ENCODE measurements at places on chromosomes 1 and 21.

- peak; percentile 83 for DNase-seq
Measured at GRCh38 chr21:32604464-32604863, 7.7 kb downstream of the CFAP298 start.

- peak; percentile 83 for DNase-seq
Measured at GRCh38 chr1:20485527-20486456, at the start of gene CAMK2N1. TSS of gene CAMK2N1 (minus strand) at chr1:20486210. CDS start at chr1:20485379, 831 bp downstream.

DNA sequence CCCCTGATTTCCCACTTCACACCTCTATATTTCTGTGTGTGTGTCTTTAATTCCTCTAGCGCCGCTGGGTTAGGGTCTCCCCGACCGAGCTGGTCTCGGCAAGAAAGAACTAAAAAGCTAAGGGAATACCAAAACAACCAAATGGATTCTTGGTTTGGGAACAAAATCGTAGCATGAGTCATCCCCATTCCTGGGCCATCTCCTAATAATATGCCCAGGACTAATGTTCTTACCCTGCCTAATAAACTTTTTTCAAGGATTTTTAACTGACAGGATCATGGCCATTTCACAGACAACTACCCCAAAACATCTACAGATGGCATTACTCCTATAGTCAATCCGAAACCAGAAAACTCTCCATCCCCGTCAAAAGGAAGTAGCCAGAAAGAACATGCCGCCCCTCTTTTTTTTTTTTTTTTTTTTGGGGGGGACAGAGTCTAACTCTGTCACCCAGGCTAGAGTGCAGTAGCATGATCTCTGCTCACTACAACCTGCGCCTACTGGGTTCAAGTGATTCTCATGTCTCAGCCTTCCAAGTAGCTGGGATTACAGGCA is 4.1 kb upstream of the HPDL start:
- DNase-seq = no peak

GRCh38 chr1:31470794-31471315 is 57.8 kb downstream of the SERINC2 start:
- no peak for DNase-seq
